ENCODE measurements at places on chromosomes 16 and 17.

GRCh38 chr16:85995541-85996423, 96.8 kb downstream of the IRF8 start:
- DNase-seq: no peak

DNA sequence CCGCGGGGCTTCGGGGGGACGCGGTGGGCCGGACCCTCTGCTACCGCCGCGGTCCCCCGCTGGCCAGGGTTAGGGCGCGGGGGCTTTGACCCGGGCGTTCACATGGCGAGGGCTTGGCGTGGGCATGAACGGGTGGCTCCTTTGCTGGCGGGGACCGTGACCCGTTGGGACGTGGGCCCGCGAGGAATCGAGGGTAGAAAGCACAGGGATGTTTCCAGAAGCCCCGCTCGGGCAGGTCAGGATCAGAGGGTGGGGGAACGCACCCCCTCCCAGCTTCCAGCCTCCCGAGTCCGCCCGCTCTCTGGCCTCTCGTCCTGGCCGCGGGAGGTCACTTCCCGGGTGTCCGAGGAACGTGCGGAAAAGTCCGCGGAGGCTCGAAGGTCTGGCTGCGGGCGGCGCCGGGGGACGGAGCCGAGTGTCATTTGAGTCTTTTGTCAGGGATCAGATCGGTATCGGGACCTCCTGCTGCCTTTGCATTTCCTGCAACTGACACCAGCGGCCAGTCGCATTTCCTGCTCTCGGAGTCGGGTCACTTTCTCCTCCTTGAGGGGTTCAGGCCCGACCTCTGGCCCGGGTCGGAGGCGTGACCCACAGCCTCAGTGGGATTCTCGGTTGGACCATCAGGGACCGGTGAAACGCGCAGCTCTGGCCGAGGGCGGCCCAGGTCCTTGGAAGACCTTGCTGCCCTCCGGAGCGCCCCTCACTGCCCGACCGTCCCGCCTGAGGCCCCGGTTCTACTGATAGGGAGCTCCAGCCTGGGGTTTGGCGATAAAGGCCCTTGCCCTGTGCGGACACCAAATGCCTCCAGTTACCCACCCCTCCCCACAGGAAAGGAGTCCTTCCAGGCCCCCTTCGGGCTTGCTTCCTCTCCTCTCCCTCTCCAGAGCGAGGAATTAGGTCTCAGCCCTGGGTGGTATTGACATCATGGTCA, 702 bp upstream of the WNT3 start:
- no peak for DNase-seq

DNA sequence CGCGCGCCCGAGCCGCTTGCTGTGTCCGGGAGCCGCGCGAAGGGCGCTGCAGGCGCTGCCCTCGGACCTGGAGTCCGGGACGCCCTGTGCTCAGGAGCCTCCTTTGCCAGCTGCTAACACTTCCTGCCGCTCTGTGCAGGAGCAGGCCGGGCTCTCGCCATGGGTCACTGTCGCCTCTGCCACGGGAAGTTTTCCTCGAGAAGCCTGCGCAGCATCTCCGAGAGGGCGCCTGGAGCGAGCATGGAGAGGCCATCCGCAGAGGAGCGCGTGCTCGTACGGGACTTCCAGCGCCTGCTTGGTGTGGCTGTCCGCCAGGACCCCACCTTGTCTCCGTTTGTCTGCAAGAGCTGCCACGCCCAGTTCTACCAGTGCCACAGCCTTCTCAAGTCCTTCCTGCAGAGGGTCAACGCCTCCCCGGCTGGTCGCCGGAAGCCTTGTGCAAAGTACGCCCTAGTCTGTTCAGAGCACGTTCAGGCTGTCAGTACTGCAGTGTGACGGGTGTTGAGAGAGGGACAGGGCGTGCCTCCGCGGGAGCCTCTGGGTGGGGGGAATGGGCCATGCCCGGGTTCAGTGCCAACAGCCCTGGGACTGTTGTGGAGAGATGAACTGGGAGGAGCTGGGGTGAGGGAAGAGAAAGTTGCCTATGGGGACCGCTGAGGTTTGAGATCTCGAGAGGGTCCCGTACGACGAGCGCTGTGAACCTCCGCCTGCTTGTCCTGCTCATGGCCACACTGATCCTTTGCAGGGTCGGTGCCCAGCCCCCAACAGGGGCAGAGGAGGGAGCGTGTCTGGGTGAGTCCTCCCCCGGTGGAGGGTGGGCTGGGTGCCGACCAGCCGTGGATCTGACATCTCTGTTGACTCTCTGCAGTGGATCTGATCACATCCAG, 1.3 kb downstream of the ZNF276 start:
- no peak for DNase-seq

GRCh38 chr17:6021011-6021400, 49.2 kb upstream of the WSCD1 start:
- DNase-seq: no peak

DNA sequence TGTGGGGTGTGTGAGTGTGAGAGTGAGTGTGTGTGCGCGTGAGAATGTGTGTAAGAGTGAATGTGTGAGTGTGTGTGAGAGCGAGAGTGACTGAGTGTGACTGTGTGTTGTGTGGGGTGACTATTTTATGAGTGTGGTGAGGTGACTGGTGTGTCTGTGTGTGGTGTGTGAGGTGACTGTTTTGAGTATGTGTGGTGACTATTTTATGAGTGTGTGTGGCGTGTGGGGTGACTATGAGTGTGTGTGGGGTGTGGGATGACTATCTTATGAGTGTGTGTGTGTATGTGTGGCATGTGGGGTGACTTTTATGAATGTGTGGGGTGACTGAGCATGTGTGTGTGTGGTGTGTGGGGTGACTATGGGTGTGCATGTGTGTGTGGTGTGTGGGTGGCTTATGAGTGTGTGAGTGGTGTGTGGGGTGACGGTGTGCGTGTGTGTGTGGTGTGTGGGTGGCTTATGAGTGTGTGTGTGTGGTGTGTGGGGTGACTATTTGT, 152.9 kb upstream of the PLCG2 start:
- peak; percentile 22 for DNase-seq

- DNase-seq: no peak
Measured at GRCh38 chr17:80829166-80829813, 162.4 kb upstream of the CHMP6 start.

DNA sequence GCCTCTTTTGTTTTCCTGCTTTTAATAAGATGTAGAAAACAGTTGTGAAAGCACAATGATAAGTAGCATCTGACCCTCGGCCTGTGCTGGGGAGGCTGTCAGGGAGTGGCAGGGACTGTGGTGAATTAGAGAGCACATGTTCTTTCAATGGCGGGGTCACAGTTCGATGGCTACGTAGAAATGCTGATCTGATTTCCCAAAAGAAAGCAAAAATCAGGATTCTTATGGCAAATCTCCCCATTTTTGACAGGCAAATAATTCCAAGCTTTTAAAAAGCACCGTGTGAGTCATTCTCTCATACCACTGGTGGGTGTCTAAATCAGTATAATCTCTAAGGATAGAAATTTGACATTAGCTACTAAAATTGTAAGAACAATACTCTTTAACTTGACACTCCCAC, 4.2 kb upstream of the MAPK7 start:
- DNase-seq: no peak

- no peak for DNase-seq
Measured at GRCh38 chr17:81806461-81807209, 2.7 kb downstream of the GCGR start.

- no peak for DNase-seq
Measured at GRCh38 chr16:1130382-1130781, 22.5 kb upstream of the CACNA1H start.

GRCh38 chr16:24203675-24204074, 52.5 kb upstream of the CACNG3 start:
- no peak for DNase-seq

DNA sequence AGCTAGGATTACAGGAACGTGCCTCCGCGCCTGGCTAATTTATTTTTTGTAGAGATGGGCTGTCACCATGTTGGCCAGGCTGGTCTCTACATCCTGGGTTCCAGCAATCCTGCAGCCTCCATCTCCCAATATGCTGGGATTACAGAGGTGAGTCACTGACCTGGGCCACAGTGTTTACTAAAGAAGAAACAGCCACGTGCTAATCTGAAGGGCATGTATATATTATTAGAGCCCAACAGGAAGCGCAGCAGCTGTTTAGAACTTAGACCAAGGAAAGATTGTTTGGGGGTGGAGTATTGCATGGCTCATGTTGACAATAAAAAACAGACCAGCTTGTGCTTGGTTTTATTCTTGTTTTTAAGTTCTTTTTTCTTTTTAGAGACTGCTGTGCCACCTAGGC, 60.2 kb downstream of the HAPSTR1 start:
- peak; percentile 85 for DNase-seq

- no peak for DNase-seq
Measured at GRCh38 chr17:28004344-28004743, 38.1 kb upstream of the NLK start.

- no peak for DNase-seq
Measured at GRCh38 chr16:84069540-84069939, 26.9 kb upstream of the SLC38A8 start.

DNA sequence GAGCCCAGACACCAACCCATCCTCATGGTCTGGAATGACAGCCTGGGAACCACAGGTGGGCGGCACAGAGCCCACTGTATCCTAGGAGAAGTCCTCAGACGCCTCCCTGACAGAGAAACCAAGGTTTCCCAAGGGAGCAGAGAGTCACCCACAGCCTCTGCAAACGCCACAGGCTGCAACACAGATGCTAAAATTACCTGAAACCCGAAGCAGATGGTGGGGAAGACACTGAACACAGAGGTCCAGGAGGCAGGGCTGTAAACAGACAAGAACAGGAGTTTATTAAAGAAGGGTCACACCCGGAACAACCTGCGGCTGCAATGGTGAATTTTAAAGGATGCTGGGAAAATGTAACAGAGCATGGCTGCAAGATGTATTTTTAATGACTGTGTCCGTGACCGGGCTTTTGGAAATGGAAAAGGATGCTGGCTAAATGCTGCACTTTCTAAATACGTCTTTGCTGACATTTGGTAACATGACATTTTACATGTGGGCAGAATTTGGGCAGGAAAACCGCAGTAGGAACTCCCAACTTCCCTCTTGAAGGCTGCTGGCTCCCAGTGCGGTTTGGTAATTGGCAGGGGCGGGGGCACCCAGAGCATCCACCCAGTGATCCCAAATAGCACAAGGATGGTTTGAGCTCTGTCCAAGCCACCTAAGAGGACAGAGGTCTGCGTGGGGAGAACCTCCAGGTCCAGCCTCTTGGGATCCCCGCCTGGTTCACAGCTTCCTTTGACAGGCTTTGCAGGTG, 13.1 kb downstream of the SLC38A8 start:
- DNase-seq: no peak

DNA sequence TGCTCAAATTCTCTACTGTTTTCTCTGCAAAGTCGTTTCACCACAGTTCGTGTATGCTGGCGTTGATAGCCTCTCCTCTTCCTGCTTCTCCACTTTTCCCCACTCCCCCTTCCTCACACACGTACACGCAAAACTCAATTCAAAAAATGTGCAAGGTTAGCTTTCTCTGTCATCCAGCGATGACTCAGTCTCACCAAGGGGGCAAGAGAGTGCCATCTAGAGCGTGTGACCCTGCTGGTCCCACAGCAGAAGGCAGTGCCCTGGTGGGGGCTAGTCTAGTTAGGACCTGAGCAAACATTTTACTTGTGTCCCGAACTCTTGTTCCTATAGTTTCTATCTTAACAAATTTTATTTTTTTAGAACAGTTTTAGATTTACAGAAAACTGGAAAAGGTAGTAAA, 121.2 kb upstream of the CHMP6 start:
- DNase-seq: no peak

DNA sequence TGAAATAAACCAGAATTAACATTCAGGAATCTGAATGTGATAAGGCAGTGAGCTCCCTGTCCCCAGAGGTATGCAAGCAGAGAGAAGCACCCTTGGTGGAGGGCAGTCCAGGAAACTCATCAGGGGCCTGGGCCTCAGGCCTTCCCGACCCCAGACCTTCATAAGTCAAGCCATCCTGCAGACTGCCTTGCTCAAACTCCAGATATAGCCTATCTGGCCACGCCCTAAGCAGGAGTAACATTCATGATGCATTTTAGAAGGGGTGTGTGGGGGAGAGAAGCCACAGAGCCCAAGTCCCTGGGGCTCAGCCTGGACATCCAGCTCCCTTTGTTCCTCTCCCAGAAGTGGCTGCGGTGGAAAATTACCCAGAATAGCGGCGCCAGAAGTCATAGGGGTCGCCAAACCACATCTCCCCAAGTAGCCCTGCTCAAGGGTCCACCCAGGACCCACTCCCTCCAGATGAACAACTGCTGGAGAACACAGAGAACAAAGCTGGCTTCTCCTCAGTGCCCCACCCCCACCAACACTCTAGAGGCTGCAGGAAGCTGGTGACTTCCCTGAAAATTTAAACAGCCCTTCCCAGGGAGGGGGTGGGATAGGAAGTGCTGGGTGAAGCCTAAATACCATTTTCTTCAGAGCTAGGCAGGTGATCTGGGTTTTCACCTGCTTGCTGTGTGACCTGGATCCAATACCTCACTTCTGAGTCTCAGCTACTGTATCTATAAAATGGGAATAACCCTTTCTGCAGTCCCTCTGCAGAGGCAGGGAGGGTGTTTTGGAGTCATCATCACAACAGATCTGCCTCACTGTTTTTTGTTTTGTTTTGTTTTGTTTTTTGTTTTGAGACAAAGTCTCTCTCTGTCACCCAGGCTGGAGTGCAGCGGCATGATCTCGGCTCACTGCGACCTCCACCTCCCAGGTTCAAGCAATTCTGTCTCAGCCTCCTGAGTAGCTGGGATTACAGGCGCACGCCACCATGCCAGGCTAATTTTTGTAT, 1.5 kb upstream of the SREBF1 start:
- DNase-seq: peak; percentile 44

GRCh38 chr16:48971571-48972077, 310.0 kb downstream of the CBLN1 start:
- peak; percentile 9 for DNase-seq

DNA sequence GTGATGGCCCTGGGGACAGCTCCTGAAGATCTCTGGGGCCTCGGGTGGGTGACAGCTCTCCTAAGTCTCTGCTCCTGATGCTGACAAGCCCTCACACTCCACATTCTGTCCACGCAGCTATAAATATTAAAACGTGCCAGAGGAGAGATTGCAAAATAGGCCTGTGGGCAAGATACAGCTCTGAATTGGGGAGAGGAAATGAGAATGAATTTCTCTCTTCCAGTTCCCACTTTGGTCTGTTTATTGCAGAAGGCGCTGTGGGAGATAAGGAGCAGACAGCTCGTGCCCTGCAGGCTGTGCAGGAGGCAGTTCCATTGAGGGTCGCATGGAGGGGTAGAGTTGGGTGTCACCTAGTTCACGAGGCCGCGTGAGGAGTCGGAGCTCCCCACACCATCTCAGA, 87.5 kb upstream of the SDK2 start:
- no peak for DNase-seq
